Anterior cingulate cortex (tissue), 58 donors: ENCODE measurements at places on chromosomes 11 and 22.

DNA sequence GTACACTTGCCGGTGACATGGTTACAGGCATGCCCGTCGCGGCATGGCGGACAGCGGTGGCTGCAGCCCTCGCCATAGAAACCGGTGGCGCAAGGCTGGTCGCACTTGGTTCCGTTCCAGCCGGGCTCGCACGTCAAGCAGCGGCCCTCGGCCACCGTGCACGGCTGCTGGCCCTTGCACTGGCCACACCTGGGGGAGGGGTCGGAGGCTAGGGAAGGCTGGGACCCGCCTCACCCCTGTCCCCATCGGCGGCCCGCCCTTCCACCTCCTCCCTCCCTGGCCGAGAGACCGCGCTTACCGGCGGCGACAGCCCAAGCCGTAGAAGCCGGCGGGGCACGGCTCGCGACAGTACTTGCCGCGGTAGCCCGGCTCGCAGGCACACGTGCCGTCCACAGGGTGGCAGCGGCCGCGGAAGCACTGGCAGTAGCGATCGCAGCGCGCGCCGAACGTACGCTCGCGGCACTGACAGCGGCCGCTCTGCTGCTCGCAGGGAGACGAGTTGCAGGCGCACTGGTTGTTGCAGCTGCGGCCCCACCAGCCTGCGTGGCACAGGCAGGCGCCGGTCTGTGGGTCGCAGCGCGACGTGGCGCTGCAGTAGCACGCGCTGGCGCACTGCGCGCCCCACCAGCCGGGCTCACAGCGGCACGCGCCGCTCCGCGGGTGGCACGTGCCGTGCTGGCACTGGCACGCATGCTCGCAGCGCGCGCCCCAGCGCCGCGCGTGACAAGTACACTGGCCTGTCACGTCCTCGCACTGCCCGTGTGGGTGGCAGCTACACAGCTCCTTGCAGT is 6.7 kb downstream of the SCARF2 start:
- no peak for DNase-seq

DNA sequence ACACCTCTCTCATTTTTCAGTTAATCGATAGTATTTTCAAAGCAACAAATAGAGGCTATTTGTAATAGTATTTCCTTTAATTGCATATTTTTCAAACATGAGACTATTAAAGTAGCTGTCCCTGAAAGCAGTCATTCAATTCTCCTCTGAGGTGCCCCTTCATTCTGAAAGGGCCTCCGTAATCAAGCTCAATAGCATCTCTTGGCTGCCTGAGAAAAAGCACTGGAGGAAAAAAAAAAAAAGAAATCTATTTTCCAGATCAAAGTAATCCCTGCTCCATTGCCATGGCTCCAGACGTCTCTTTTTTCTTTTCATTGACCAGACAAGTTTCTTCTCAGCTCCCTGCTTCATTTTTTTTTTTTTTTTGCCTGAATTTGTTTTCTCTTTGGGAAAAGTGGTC is 154.5 kb upstream of the BLID start:
- no peak for DNase-seq

DNA sequence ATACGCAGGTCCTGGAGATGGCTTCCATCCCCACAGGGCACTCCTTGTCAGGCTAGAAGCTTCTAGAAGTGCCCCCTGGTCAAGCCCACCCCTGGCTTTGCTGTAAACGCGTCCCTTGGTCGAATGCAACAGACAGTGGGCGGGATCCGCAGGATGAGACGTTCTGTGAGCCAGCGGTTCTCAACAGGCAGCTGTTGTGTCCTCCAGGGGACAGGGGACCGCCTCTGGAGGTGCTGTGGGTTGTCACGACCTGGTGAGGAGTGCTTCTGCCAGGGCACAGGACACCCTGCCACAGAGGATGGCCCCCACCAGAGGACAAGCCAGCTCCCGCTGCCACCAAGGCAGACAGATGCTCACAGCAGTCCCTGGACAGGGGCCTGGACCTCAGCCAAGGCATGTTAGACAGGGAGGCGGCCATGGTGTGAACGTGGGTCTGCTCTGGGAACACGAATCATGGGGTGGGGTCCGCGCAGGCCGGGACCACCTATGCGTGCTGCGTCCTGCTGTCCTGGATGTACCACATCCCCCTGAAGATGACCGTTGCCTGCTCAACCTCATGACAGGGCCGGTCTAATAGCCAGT is 11.7 kb downstream of the CRELD2 start:
- DNase-seq = no peak

- no peak for DNase-seq
Measured at GRCh38 chr11:44854741-44855492, 95.8 kb downstream of the TP53I11 start.
